ENCODE measurements at places on chromosomes 6 and 20. TPM values are rescaled to one million over a fixed set of nuclear protein-coding genes. Genes with fewer than 3 reads are reported as not detected.
A peak's percentile ranks its signal among the peaks of the same experiment; 100 is the strongest.

RUNX2 gene
- 0.16 TPM for total RNA-seq

- H3K4me1 ChIP-seq, result peaks cover 4% of the 10 kb centered on the region
- H3K27ac ChIP-seq, result no peak overlapping the region
- no peak overlapping the region for H3K4me3 ChIP-seq
- H3K36me3 ChIP-seq, result no peaks in the 10 kb centered on the region
- H3K27me3 ChIP-seq, result no peaks in the 10 kb centered on the region
Observed at GRCh38 chr6:24766680-24767462, 7.9 kb upstream of the GMNN start.

NCOA7 gene
- total RNA-seq, result 11.0 TPM

ENPP3 gene
- total RNA-seq, result 0.14 TPM

- H3K27me3 ChIP-seq, result no peaks in the 10 kb centered on the region
- H3K36me3 ChIP-seq, result peaks cover 7% of the 10 kb centered on the region
- no peak overlapping the region for H3K27ac ChIP-seq
- H3K4me3 ChIP-seq, result no peak overlapping the region
- DNase-seq, result no peak
Observed at GRCh38 chr6:166036316-166037095, 131.1 kb downstream of the TBXT start.

DNA sequence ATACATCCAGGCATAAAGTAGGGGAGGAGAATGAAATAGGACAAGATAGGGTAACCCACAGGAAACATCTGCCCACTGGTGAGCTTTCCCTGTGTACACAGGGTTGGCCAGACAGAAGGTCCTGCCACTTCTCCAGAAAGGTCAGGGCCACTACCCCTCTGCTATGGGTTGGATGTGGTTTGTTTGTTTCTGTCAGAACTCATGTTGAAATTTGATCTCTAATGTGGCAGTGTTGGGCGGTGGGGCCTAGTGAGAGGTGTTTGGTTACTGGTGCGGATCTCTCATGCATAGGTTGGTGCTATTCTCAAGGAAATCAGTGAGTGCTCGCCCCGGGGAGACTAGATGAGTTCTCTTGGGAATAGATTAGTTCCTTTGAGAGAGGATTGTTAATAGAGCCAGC, 15.6 kb upstream of the MAS1 start:
- no peak overlapping the region for H3K4me3 ChIP-seq
- DNase-seq, result no peak
- H3K27me3 ChIP-seq, result peaks cover 5% of the 10 kb centered on the region
- H3K4me1 ChIP-seq, result no peaks in the 10 kb centered on the region
- H3K27ac ChIP-seq, result no peak overlapping the region

MARCKS gene
- total RNA-seq, result 380 TPM

- no peak for DNase-seq
- no peak overlapping the region for H3K4me3 ChIP-seq
Observed at GRCh38 chr6:87660226-87660911, 41.7 kb downstream of the AKIRIN2 start.

- no peak for DNase-seq
- H3K27me3 ChIP-seq, result peaks cover 16% of the 10 kb centered on the region
- peak overlapping the region; percentile 69 for H3K27ac ChIP-seq
- H3K4me1 ChIP-seq, result peaks cover 34% of the 10 kb centered on the region
Observed at GRCh38 chr6:144215402-144215931, 65.2 kb downstream of the STX11 start.

DNA sequence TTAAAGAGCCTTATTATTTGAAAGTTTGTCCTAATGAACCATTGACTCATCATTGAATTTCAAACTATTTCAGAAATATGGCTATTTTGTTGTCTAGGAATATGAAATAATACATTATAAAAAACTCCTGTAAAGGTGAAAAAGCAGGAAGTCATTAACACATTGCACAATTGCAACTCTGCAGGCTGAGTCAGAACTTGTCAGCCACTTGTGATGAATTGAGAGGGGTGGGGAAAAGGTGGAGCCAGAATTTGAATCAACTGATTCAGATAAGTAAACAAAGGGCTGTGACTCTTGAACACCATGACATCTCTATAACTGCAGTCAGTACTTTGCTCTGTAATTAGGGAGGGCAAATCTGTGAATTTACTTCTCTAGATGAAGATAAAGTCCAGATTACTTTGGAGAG, 6.0 kb downstream of the C6orf141 start:
- H3K27me3 ChIP-seq, result peaks cover 14% of the 10 kb centered on the region
- no peaks in the 10 kb centered on the region for H3K36me3 ChIP-seq
- no peak overlapping the region for H3K27ac ChIP-seq
- peaks cover 18% of the 10 kb centered on the region for H3K4me1 ChIP-seq
- H3K4me3 ChIP-seq, result no peak overlapping the region

DNA sequence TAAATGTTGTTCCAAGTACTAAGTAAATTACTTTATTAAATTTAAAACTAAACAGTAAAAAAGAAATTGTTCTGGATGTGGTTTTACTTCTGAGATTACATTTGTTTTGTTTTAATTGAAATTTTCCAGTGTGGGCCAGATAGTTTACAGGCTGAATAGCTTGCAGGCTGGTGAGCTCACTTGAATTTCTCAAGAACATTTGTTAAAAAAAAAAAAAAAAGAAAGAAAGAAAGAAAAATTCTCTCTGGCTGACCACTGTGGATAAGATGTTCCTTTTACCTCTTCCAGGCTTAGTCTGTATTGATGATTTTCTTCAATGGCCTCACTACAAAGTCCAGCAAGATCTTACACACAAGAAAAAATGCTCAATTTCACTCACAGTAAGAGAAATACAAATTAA, 85.4 kb downstream of the PLCG1 start:
- peaks cover 3% of the 10 kb centered on the region for H3K36me3 ChIP-seq
- no peaks in the 10 kb centered on the region for H3K27me3 ChIP-seq
- no peak for DNase-seq
- H3K4me3 ChIP-seq, result no peak overlapping the region

CPNE5 gene
- total RNA-seq, result 0.54 TPM

GRCh38 chr6:11207199-11207968, 25.1 kb downstream of the NEDD9 start:
- DNase-seq, result no peak
- H3K4me1 ChIP-seq, result peaks cover 58% of the 10 kb centered on the region
- no peak overlapping the region for H3K4me3 ChIP-seq
- H3K36me3 ChIP-seq, result peaks cover 16% of the 10 kb centered on the region
- H3K27me3 ChIP-seq, result no peaks in the 10 kb centered on the region
- H3K27ac ChIP-seq, result peak overlapping the region; percentile 78

TMEM74B gene
- total RNA-seq, result 3.3 TPM

- H3K4me1 ChIP-seq, result peaks cover 32% of the 10 kb centered on the region
- H3K36me3 ChIP-seq, result peaks cover 13% of the 10 kb centered on the region
- peak overlapping the region; percentile 52 for H3K4me3 ChIP-seq
Observed at GRCh38 chr20:3930265-3931206, 41.3 kb downstream of the PANK2 start.

Measured in neural crest cell (in vitro differentiated cells).